ENCODE measurements at places on chromosomes 3 and 15. TPM values are rescaled to one million over a fixed set of nuclear protein-coding genes. Genes with fewer than 3 reads are reported as not detected.

DNA sequence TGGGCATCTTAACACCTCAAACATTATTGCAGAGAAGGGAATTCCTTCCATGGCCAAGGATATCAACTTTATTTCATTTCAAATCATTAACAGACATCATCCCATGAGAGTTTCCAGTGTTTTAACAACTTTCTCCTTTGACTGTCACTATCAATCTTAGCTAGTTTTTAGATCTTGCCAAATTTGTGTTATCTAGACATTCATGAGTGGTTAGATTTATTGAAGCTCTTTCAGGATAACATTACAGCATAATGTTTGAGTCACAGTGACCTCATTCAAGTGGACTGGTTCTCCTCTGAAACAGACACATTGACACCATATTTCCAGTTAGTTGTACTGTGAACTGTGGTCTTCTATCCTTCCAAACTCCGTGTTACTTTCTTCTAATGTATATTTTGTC is 8.6 kb upstream of the TNFAIP8L3 start:
- H3K4me3 ChIP-seq: no peak overlapping the region
- H3K4me1 ChIP-seq: no peaks in the 10 kb centered on the region
- no peaks in the 10 kb centered on the region for H3K36me3 ChIP-seq
- no peak overlapping the region for H3K27ac ChIP-seq
- H3K27me3 ChIP-seq: peaks cover 28% of the 10 kb centered on the region

DNA sequence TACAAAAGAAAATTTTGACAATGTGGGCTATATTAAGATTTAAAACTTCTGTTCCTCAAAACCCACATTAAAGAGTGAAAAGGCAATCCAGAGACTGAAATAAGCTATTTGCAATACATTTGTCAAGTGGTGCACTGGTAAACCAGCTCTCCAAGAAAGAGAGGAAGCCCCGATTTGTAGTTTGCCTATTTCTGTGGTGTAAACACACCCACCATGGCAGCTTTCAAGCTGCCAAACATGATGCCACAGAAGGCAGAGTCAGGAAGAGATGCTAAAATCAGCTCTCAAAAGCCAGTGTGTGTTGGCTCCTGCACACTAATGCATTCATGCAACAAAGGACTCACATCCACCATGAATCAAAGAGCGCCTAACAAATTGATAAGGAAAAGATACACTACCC is 17.5 kb downstream of the RFTN1 start:
- H3K4me3 ChIP-seq: no peak overlapping the region
- no peaks in the 10 kb centered on the region for H3K27me3 ChIP-seq
- no peak for DNase-seq
- peaks cover 49% of the 10 kb centered on the region for H3K36me3 ChIP-seq
- peak overlapping the region; percentile 44 for H3K27ac ChIP-seq

DNA sequence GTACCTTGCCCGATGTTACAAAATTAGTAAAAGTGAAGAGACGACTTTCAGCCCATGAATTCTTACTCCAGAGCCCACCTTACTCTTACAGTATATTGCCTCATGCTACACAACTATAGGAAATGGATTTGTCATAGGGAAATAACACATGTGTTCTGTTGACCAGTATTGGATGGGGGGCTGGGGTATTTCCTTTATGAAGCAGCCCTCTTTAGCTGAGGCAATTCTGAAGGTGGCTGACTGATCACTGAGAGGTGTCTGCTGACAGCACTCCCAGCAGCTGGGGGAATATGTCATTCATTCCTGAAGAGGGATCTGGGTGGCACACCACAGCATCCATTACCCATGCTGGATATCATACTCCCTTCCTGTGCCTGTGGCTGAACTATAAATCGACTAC is 6.4 kb upstream of the GOLM2 start:
- H3K4me3 ChIP-seq: no peak overlapping the region
- H3K36me3 ChIP-seq: no peaks in the 10 kb centered on the region
- H3K27me3 ChIP-seq: peaks cover 10% of the 10 kb centered on the region
- H3K27ac ChIP-seq: no peak overlapping the region
- H3K4me1 ChIP-seq: peaks cover 8% of the 10 kb centered on the region

GRCh38 chr3:150371741-150372254 is 36.3 kb upstream of the TSC22D2 start:
- H3K4me3 ChIP-seq: no peak overlapping the region
- no peak overlapping the region for H3K27ac ChIP-seq
- H3K36me3 ChIP-seq: no peaks in the 10 kb centered on the region
- peaks cover 3% of the 10 kb centered on the region for H3K27me3 ChIP-seq

DNA sequence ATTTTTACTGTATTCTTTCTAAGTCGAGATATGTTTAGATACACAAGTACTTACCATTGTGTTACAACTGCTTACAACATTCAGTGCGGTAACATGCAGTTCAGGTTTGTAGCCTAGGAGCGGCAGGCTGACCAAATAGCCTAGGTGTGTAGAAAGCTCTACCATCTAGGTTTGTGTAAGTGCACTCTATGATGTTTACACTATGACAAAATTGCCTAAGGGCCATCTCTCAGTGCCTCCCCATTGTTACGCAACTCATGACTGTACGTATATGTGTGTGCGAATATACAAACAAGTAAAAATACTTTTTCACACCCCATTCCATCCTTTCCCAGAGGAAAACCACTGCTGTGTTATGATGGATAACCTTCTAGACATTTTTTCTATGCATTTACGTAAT is 44.3 kb downstream of the PXYLP1 start:
- no peaks in the 10 kb centered on the region for H3K27me3 ChIP-seq
- peaks cover 29% of the 10 kb centered on the region for H3K4me1 ChIP-seq
- no peak overlapping the region for H3K4me3 ChIP-seq
- H3K36me3 ChIP-seq: peaks cover 2% of the 10 kb centered on the region
- DNase-seq: no peak
- no peak overlapping the region for H3K27ac ChIP-seq

- no peak for DNase-seq
- H3K4me1 ChIP-seq: no peaks in the 10 kb centered on the region
- no peak overlapping the region for H3K4me3 ChIP-seq
- H3K27ac ChIP-seq: no peak overlapping the region
These were observed 30.0 kb downstream of the RBMS3 start for GRCh38 chr3:29310865-29311264.

GRCh38 chr3:23183731-23184130 is 19.4 kb upstream of the UBE2E2 start:
- no peaks in the 10 kb centered on the region for H3K4me1 ChIP-seq
- H3K27ac ChIP-seq: no peak overlapping the region
- no peaks in the 10 kb centered on the region for H3K36me3 ChIP-seq
- H3K4me3 ChIP-seq: no peak overlapping the region
- no peak for DNase-seq

GRCh38 chr15:92102395-92102755 is 248.9 kb downstream of the SLCO3A1 start:
- no peak overlapping the region for H3K27ac ChIP-seq
- peaks cover 19% of the 10 kb centered on the region for H3K4me1 ChIP-seq
- H3K36me3 ChIP-seq: peaks cover 4% of the 10 kb centered on the region
- DNase-seq: no peak
- H3K27me3 ChIP-seq: no peaks in the 10 kb centered on the region

DNA sequence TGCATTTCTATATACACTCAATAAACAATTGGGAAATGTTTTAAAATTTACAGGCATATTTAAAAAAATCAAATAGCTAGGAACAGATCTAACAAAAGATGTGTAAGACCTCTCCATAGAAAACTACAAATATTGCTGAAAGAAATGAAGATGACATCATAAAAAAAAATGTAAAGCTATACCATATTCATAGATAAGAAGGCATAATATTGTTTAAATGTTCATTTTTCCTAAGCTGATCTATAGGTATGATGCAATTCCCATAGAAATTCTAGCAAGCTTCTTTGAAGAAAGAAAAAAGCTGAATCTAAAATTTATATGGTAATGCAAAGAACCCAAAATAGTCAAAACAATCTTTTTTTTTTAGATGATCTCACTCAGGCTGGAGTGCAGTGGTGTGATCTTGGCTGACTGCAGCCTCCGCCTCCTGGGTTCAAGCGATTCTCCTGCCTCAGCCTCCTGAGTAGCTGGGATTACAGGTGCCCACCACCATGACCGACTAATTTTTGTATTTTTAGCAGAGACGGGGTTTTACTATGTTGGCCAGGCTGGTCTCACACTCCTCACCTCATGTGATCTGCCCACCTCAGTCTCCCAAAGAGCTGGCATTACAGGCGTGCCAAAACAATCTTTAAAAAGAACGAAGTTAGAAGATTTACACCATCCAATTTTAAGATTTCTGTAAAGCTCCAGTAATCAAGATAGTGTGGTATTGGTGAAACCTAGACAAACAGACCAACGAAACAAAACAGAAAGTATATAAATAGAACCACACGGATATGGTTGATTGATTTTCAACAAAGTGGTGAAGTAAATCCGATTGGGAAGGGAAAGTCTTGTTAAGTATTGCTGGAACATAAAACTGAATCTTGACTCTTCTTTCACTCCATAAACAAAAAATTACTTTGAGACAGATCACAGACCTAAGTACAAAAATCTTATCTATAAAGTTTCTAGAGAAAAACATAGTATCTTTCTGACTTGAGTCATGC is 6.3 kb upstream of the BHLHE40 start:
- H3K4me3 ChIP-seq: no peak overlapping the region
- peaks cover 4% of the 10 kb centered on the region for H3K36me3 ChIP-seq
- H3K4me1 ChIP-seq: peaks cover 28% of the 10 kb centered on the region
- no peak for DNase-seq

DNA sequence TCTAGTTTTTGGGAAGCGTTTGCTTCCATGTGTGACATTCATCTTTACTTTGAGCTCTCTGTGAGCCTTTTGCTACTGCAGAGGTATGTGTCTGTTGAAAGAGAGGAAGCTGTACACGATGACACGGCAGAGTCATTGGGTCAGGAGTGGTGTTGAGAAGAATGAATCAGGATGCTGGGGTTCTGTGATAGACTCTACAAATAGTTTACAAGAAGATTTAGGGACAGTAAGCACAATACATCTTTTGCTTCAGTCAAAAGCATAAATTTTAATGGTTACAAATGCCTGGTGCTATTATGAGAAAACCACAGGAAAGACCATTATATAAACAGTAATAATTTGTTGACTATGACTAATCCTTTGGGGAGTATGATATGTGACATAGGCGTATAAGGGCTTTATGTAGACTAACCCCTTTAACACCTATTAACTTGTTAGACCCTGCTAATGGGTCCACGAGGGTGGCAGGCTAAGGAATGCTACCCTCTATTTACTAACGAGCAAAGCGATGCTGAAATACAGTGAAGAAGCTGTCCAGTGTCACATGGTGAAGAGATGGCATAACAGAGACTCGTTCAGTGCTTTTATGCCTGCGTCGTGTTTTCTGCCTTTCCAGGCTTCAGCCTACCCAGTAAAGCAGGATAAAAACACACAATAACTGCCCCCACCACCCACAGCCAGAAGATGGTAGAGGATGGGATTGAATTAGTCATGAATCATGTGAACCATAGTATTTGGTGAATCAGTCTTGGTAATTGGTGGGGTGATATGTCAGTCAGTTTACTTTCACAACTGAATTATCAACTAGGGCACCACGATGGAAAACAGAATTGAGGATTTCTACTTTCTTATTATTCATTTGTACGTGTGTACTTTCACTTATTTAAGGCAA is 118.8 kb downstream of the LPP start:
- H3K4me3 ChIP-seq: no peak overlapping the region
- no peak for DNase-seq
- H3K4me1 ChIP-seq: peaks cover 24% of the 10 kb centered on the region
- H3K27ac ChIP-seq: no peak overlapping the region

DNA sequence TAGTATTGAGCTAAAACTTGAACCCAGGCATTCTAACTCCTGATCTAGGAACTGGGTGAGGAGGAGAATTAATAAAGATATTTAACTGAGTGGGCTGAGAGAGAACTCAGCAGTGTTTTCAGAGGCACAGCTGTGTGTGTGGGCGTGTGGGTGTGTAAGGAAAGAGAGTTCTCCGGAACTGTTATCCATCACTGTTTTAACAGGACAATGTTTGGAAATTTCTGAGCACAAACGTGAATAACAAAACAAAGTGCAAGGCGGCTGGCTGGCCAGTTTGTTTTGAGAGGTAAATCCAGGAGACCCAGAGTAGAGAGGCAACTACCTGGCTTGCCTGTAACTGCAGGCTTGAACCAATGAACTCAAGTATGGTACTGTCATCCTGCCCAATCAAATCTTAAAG is 5.0 kb upstream of the PTPN9 start:
- H3K36me3 ChIP-seq: peaks cover 16% of the 10 kb centered on the region
- no peak overlapping the region for H3K4me3 ChIP-seq
- peaks cover 8% of the 10 kb centered on the region for H3K4me1 ChIP-seq
- no peaks in the 10 kb centered on the region for H3K27me3 ChIP-seq
- no peak for DNase-seq

DNA sequence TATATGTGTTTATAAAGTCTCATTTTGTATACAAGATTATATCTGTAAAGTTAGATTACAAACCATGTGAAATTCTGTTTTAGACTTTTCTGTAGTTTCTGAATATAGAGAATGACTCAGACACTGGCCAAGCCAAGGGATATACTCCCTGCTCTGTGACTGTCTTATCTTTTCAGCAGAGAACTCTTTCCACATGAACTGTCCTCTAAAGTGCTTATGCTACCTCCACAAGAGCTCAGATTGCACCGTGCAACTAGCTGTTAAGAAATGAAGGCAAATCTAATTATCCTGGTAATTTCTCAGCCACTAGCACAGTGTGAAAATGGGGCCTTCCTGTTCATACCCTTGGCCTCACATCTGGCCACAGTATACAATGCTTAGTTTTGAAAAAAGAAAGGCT is 44.3 kb upstream of the CPNE4 start:
- no peak overlapping the region for H3K27ac ChIP-seq
- H3K4me3 ChIP-seq: no peak overlapping the region
- no peaks in the 10 kb centered on the region for H3K4me1 ChIP-seq
- no peak for DNase-seq
- H3K36me3 ChIP-seq: no peaks in the 10 kb centered on the region
- peaks cover 4% of the 10 kb centered on the region for H3K27me3 ChIP-seq

- no peaks in the 10 kb centered on the region for H3K36me3 ChIP-seq
- no peaks in the 10 kb centered on the region for H3K4me1 ChIP-seq
- peaks cover 5% of the 10 kb centered on the region for H3K27me3 ChIP-seq
These were observed 31.1 kb upstream of the DYNC1LI1 start for GRCh38 chr3:32601722-32602121.

DNA sequence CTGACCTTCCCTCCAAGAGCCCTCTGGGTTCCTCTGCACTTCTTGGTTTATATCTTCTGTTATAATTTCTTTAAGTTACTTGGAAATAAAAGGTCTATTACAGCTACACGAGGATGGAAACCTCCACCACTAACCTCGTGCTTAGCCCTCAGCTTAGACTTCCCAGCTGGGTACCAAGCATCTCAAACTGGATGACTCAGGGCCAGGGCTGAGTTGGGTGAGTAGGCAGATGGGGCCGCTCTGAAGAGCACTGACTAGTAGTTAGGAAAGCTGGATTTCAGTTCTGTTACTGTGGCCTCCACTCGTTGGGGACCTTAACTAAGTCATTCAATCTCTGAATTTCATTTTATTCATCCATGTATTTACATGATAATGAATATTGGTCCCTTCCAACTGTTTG is 1036.6 kb downstream of the IGSF11 start:
- H3K27me3 ChIP-seq: peaks cover 3% of the 10 kb centered on the region
- no peaks in the 10 kb centered on the region for H3K4me1 ChIP-seq
- no peak overlapping the region for H3K4me3 ChIP-seq
- H3K36me3 ChIP-seq: no peaks in the 10 kb centered on the region
- no peak overlapping the region for H3K27ac ChIP-seq

The ACAN gene
- not detected for total RNA-seq

The ISL2 gene
- total RNA-seq: 0.25 TPM

The TCF12 gene
- 74.9 TPM for total RNA-seq

The FBXW12 gene
- 0.11 TPM for total RNA-seq

The DAZL gene
- not detected for total RNA-seq

The RLBP1 gene
- total RNA-seq: not detected

The TMIE gene
- total RNA-seq: 1.5 TPM

The ADAMTS7 gene
- total RNA-seq: 0.09 TPM
